Ureter (tissue), 1 donor: ENCODE measurements at places on chromosomes 6 and 20. TPM values are rescaled to one million over a fixed set of nuclear protein-coding genes. Genes with fewer than 3 reads are reported as not detected.

XKR7 gene
- 0.05 TPM for total RNA-seq

SSTR4 gene
- not detected for total RNA-seq

SNAI1 gene
- total RNA-seq, result 5.8 TPM

PRDM13 gene
- not detected for total RNA-seq

RIOK1 gene
- total RNA-seq, result 25.6 TPM

KCNK16 gene
- total RNA-seq, result not detected

SLC22A16 gene
- total RNA-seq, result not detected

PHACTR1 gene
- total RNA-seq, result 14.1 TPM

DNA sequence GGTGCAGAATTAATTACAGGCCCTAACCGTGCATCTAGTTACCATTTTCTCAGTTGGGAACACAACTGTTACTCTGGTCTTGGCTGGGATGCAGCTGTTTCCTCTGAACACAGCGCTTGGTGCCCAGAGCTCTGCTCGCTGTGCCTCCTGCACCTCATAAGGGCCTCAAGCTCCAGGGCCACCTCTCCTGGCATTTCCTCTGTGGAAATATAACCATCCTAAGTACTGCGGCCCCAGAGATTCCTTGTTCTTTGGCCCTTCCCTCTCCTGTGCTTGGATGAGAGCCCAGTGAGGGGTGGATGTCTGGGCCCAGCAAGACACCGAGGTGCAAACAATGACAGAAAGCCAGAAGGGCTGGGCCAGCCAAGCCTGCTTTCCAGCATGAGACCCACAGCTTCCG lies 169.9 kb upstream of the CST7 start:
- no peak for DNase-seq

- DNase-seq, result no peak
These were observed 79.1 kb downstream of the SNAP25 start for GRCh38 chr20:10297684-10298240.

- DNase-seq, result no peak
These were observed 17.9 kb downstream of the C6orf15 start for GRCh38 chr6:31094389-31094881.

- DNase-seq, result no peak
These were observed 1.2 kb downstream of the DNMT3B start for GRCh38 chr20:32763202-32764004.

DNA sequence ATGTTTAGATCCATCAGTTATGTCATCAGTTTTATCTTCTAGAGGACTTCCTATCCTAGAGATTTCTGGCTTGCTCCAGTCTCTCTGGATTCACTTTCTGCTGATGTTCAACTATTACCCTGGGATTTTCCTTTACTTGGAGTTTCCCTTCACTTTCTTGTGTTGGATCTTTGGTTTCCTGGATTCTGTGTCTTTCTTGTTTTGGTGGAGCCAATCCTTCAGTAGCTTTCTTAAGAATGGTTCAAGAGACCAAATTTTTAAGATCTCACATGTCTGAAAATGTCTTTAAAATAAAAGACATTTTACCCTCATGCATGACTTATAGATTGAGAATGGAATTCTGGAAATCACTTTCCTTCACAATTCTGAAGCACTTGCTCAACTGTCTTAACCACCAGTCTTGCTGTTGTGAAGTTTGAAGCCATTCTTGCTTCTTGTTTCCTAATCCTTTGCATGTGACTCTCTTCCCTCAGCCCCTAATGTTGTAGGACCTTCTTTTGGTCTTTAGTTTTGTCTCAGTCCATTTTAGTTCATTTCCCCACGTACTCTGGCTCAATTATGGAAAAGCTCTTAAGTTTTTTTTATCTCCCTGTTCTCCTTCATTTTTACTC lies 87.9 kb downstream of the ARID1B start:
- no peak for DNase-seq

DNA sequence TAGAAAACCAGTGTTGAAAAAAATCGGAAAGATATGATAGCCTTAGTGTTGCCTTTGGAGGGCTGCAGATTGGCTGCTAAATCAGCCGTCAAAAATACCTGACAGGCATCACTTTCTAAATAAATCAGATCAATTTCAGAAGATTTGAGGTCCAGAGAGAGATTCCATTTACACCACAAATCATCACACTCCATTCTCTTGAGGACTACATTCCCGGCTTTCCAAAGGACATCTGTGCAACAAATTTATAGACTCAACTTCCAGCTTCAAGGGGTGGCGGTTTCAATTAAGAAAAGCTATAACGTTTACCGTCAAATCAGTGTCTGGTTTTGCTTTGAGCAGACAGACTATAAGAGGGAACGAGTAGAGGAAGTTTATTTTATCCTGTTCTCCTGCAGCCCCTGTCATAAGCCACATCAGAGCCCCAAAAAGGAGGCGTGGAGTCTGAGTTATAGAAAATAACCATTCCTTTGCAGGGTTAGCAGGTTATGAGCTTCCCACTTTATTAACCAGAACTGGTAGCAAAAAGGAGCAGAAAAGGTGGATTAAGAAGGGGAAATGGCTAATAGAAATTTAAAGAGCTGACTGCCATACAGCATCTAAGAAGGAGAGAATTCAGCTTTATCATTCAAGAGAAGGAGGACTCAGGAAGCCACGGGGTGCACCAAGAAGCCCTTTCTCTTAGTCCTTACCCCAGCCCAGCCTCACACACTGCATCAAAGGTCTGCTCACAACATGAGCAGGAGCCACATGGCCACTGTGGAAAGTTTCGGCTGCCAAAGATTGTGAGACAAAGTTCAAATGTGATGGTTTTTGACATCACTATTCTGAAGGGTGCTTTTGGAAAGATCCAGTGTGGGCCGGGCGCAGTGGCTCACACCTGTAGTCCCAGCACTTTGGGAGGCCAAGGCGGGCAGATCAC lies 12.9 kb upstream of the UQCC2 start:
- DNase-seq, result no peak
